ENCODE measurements at places on chromosomes 11 and 22. TPM values are rescaled to one million over a fixed set of nuclear protein-coding genes. Genes with fewer than 3 reads are reported as not detected.

Gene GGTLC3
- not detected for total RNA-seq

Gene BBS1
- total RNA-seq: 14.8 TPM

Gene UBQLN3
- 0.22 TPM for total RNA-seq

Gene FDX1
- 12.5 TPM for total RNA-seq

Gene C22orf31
- total RNA-seq: not detected

Gene SCGB1D2
- total RNA-seq: not detected

Gene NAV2
- total RNA-seq: 13.7 TPM

Gene FAM227A
- 0.22 TPM for total RNA-seq

Gene MOGAT2
- total RNA-seq: 0.32 TPM

Gene SCT
- not detected for total RNA-seq

Gene LRRC75B
- total RNA-seq: 6.0 TPM

GRCh38 chr22:22090650-22091399, 108.2 kb upstream of the TOP3B start:
- DNase-seq: no peak

- DNase-seq: no peak
Observed at GRCh38 chr11:92644595-92645445, 324.6 kb upstream of the MTNR1B start.

DNA sequence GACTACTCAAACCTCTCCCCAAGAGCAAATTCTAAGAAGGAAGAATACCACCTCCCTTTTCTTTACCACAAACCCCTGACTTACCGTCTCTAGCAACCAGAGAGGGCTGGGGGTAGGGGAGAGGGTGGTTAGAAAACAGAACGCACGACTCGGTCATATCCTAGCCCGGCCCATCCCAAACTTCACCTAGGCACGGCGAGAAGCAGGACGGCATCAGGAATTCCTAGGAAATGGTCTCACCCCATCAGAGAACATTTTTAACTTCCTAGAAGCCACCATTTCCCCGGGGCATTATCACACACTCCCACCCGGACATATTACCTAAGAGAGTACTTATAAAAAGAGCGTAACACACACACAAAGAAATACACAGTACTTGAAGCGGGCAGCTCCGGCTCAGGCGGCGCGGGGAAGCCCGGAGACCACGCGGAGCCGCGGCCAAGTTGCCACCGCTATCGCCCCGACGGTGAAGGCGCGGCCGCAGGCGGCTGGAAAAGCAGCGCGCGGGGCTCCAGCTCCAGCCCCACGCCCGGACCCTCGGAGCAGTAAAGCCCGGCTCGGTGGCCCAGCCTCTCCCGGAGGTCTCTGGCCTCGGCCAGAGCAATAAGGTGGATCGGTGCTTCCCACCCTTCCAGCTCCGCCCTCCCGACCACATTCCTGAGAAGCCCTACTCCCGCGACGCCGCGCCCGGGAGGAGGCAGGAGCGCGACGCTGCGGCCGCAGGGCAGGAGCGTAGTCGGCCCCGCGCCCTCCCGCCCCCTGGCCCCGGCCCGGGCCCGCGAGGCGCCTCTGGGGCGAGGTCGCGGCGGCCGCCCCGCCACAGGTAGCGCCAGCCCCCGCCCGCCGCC, 878 bp downstream of the RRAS2 start:
- DNase-seq: no peak

DNA sequence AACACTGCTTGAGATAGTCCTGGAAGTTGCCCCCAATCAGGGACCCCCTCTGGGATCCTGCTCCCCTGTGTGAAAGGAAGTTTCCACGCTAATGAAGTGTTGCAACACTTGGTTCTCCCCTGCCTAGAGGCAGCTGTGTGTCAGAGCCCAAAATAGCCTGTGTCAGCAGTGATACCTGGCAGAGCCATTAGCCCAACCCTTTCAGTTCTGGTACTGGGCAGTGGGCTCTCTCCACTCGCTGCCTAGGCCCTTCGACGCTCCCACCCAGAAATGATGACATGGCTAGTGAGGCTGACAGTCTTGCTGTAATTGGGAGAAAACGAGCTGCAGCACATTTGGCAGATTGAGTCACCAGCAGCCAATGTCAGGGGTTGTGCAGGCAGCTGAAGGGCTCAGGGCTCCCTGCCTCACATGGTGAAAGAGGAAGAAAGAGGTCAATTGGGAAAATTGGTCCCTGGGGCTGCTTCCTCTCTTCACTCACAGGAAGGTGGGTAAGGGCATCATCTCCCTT, 1.4 kb upstream of the NXF1 start:
- DNase-seq: no peak

DNA sequence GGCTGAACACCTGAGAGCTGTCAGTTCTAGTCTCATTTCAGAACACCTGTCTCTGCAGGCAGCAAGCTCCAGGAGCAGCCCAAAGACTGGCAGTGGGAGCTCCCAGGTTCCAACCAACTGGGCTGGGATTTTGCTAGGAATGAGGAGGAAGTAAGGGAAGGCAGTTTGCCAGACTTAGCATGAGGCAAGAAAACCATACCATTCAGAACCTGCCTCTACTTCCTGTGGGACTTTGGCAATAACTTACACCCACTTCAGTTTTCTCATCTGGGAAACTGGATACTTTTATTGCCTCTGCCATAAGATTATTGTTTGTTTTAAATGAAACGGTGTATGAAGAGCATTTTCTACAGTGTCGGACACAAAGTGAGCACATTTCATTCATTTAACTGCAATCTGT, 363.7 kb upstream of the ISX start:
- DNase-seq: no peak

DNA sequence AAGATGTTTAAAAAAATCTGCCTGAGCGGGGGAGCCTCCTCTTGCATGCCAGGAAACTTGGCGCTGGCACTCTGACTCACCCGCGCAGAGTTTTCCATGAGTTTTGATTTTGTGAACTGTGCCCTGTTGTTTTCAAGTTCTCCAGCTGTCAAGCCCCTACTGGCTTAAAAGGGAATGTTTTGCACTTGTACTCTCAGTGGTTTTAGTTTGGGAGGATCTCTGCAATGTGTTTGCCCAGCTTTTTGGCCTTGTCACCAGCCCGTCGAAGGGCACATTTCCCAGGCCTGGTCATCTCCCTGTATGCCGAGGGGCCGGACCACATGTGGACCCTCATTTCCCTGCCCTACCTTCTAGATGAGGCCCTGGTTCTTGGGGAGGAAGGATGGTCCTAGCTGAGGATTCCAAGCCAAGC, 12.2 kb downstream of the MRGPRF start:
- peak; percentile 89 for DNase-seq

DNA sequence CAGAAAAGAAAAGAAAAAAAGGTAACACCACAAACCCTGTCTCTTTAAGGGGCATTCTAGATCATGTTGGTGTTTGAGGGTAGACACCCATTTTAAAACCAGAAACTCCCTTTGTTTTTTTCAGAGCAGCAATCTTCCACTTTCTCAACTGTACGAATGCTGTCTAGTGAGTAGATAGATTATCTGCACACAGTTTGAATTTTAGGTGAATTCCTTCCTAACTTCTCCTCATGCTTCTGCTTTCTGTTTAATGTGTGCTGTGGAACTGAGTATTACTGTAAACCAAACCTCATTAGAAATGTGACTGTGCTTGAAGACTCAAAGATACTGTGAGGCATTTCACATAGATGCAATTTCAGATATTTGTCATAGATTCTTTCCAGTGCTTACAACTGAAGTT, 102.4 kb downstream of the PRMT3 start:
- DNase-seq: no peak

- peak; percentile 60 for DNase-seq
Observed at GRCh38 chr22:43449205-43449830, 37.5 kb downstream of the MPPED1 start.

DNA sequence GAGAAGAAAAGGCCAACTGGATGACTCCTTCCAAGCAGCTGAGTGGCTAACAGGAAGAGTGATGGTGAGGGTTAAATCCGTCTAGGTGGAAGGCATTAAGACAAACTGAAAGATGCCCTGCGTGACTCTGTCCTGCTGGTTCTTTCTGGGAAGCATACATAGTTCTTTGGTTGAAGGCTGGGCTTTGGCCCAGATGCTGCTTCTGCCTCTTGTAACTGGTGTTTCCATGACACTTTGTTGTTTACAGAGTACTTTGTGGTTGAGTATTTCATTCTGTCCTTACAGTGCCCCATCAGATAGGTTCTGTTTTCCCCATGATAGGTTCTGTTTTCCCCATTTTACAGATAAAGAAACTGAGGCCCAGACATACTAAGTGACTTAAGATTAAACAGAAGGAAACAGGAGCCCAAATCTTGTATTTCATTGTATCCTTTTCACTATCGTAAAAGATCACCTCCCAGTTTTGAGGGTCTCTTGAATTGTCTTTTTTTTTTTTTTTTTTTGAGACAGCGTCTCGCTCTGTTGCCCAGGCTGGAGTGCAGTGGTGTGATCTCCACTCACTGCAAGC, 124.3 kb upstream of the RASSF10 start:
- no peak for DNase-seq

GRCh38 chr11:1048375-1049070, 12.0 kb upstream of the MUC6 start:
- no peak for DNase-seq

GRCh38 chr22:48187356-48187755, 1424.9 kb downstream of the TBC1D22A start:
- DNase-seq: no peak

DNA sequence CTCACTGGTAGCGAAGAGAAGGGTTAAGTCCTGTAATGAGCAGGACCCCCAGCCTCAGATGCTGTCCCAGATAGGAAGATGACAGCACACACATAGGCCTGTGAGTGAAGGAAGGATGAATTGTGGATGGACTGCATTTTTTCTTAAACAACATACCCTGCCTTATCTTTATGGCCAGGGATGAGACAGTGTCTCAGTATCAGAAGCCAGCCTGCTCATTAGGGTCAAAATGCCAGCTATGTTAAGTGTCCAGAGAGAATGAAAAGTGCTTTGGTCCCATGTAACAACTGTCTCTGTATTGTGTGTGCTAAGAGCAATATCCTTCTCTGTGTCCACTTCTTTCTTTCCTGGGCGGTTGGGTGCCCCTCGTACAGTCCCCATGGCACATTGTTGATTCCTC, 30.2 kb downstream of the PPFIBP2 start:
- DNase-seq: no peak

- no peak for DNase-seq
Observed at GRCh38 chr22:43039800-43040199, 24.9 kb upstream of the PACSIN2 start.

GRCh38 chr11:1858154-1858553, 5.3 kb downstream of the LSP1 start:
- DNase-seq: no peak

GRCh38 chr22:48240935-48241230, 1478.4 kb downstream of the TBC1D22A start:
- no peak for DNase-seq

DNA sequence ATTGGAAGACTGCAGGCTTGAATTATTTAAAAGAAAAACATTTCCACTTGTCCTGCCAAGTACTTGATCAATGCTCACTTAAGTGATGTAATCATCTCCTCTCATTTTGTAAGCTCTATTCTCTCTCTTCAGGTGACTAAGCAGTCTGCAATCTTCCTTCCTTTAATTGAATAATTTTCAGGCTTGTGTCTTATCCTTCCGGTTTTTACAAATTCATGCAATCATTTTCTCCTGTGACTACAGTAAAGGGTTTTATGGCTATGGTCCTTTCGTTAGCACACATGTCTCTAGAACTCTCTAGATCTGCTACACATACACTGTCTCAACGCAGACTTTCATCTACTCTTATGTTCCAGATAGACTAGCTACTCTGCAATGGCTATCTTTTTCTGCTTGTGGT, 12.6 kb upstream of the UPB1 start:
- DNase-seq: no peak

GRCh38 chr11:78829146-78829545, 254.5 kb upstream of the NARS2 start:
- no peak for DNase-seq

GRCh38 chr22:50581031-50581949, 1.4 kb downstream of the CHKB start:
- DNase-seq: no peak

DNA sequence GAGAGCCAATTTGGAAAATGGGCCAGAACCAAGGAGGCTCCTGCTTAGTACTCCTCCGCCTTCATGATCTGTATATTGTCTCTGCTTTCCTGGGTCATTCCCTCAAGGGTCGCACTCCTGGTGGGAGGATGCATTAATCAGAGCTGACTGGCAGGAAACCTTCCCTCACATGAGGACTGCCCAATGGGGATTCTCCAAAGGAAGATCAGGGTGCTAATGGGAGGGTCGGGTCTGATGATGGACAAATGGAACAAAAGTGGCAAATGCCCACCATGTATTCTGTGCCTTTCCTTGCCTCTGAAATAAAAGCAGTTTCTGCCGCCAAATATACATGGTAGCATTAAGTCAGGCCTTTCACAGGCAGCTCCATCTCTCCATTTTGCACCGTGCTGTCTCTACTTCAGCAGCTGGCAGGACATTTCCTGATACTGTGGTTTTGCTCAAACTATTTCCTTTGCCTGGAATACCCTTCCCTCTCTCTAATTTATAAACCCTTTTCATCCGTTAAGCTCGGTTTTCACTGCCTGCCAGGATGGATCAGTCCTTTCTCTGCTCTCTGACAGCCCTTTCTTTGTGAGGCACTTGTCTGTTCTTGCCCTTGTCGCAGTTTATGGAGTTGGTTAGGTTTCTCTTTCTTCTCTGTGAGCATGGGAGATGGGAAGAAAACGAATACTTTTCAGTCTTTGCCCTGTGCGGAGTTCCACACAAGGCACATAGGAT, 13.5 kb downstream of the SREBF2 start:
- no peak for DNase-seq

GRCh38 chr11:19316434-19316833, 75.7 kb upstream of the E2F8 start:
- DNase-seq: no peak

DNA sequence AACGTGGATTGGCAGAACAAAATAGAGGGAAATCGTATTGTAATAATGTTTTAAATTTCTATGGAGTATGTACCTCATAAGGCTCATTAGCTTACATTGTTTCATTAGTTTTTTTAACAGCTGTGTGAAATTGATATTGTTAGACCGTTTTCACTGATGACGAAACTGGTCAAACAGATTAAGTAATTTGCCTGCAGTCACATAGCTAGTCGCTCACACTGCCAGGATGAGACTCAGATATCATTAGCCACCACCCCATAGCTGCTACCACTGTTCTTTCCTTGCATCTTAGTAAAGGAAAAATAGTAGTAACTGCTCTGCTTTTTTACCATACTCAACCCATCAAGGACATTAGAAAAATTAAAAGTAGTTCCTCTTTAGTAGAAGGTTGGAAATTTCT, 64.0 kb downstream of the DKK3 start:
- DNase-seq: no peak

GRCh38 chr11:2459016-2459725, 14.4 kb downstream of the KCNQ1 start:
- DNase-seq: no peak

DNA sequence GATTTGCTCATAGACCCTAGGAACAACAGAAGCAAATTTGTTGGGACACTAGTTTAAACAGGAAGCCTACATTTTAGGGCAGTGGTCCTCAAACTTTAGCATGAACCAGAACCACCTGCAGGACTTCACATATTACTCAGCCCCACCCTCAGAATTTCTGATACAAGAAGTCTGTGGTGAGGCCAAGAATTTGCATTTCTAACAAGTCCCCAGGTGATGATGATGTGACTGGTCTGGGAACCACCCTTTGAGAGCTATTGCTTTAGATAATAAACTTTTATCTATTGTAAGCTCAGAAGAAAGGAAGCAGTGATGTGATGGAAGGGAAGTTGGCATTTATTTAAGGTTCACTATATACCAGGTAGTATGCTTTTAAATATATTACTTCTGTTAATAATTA, 194.0 kb downstream of the FAM181B start:
- no peak for DNase-seq
